ENCODE measurements at places on chromosomes 1 and 21. TPM values are rescaled to one million over a fixed set of nuclear protein-coding genes. Genes with fewer than 3 reads are reported as not detected.
A peak's percentile ranks its signal among the peaks of the same experiment; 100 is the strongest.

The SLC26A9 gene
- total RNA-seq = 0.49 TPM

DNA sequence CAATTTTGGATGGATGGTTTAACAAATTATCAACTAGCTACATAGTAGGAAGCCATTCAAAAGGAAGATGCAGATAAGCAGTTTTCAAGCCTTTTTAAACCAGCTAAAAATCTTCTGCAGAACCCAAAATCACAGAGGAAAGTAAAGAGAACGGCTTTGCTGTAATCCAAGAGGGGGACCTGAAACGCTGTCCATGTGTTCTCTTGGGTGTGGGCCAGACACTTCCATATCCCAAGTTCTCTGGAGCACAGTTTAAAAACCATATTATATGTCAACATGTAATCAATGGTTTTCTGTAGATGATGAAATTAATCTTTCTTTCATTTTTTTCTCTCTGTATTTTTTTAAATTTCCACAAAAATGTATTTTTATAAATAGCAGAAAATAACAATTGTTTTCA, 90.5 kb downstream of the SELENOF start:
- no peak for ATAC-seq

DNA sequence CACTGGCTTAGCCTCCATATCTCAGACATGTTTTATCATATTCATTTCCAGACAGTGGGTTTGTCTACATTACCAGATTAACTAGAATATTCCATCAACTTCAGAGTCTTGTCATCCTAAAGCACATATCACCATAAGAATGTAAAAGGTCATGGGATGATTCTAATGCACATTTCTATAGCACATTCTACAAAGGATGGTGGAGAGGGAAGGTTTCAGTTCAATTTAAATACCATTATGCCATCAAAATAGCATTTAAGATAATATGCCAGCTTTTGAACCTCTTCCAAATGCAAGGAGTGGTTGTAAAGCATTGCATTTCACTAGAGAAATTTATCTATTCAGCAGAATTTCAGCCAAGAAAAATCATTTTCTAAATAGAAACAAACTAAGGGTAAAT, 970.5 kb downstream of the TTLL7 start:
- no peak for ATAC-seq

DNA sequence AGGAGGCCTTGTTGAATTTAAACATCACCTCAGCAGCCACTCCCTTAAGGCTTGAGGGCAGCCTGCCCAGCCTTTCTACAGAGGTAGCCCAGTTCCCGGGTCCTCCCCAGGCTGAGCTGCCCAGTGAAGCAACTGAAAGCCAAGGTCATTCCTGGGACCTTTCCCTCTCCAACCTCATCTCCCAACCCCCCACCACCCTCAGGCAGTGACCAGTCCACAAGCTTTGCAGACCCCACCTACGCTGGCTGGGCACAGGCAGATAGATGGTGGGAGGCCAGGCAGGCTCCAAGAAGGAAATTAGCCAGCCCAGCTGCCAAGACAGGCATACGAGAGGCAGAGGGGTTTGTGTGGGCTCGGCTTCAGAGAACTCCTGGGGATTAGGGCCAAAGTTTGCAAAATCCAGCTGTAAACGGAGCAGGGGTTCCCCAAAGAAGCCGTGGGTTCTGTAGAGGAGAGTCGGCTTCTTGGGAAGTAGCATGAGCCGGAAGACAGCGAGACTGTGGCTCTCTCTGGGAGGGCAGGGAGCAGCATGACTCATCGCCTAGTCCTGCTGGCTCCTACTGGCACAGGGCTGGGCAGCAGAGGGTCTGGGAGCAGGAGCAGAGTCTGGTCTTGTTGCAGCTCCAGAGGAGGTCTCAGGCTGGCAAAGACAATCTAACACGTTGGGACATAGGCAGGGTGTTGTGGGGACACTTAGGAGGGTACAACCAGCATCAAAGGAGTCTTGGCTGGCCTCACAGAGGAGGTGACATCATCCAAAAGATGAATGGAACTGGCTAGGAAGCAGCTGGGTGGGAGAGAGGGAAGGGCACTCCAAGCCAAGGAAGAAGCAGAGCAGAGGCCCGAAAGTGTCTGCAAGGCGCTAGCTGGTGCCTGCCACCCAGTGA, 2.8 kb upstream of the ZC3H12A start:
- ATAC-seq = peak; percentile 76

The AMY1C gene
- not detected for total RNA-seq

DNA sequence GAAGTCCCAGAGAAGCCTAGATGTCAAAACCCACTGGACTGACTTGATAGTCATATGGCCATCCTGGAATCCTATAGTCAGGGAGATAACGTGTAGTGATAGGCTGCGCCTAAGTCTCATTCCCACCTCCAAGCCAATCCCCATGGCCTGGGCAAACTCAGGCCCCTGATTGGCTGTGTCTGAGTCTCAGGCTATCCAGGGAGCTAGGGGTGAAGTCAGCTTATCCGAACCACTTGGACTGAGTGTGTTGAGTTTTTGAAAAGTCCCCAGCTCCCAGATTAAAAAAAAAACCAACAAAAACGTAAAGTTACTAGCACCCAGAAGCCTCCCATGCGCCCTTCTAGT, 51.6 kb downstream of the PIK3CD start:
- ATAC-seq = no peak

- ATAC-seq = no peak
Observed at GRCh38 chr1:55696891-55697290, 481.7 kb upstream of the USP24 start.

DNA sequence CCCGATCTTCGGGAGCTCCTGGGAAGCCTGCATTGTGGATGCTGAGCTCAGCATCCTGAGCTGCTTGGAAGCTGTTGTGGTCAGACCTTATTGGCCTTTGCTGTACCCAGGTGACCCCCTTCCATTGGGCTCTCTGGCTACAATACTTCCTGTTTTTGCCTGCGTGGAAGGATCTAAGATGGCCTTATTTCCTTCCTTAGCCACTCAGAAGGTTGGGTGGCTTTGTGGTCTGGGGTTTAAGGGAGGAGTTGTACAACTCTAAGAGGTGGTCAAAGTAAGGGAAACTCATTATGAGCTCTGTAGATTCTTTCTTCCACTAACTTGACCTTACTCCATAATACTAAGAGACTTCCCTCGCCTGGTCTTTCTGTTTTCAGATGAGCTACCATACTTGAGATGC, 17.7 kb downstream of the PFKFB2 start:
- ATAC-seq = no peak

DNA sequence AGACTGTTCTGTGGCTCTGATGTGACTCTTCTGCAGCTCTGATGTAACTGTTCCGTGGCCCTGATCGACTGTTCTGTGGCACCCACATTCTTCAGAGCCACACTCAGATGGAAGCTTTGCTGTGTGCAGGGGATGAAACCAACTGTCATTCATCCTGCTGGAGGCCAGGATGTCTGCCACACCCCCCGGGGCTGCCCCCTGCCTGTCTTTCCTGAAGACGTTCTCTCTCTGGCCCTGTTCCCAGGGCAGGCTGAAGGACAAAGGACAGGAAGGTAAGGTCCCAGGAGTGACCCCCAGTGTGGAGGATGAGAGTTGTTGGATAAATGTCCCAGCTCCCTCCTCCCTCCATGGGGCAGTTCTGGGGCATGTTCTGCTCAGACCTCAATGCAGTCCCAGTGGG, 29.4 kb upstream of the UMODL1 start:
- no peak for ATAC-seq

The OR10Z1 gene
- total RNA-seq = 0.63 TPM

- ATAC-seq = no peak
Observed at GRCh38 chr21:33974513-33975468, 59.2 kb upstream of the ATP5PO start.

The PSRC1 gene
- total RNA-seq = 11.1 TPM

DNA sequence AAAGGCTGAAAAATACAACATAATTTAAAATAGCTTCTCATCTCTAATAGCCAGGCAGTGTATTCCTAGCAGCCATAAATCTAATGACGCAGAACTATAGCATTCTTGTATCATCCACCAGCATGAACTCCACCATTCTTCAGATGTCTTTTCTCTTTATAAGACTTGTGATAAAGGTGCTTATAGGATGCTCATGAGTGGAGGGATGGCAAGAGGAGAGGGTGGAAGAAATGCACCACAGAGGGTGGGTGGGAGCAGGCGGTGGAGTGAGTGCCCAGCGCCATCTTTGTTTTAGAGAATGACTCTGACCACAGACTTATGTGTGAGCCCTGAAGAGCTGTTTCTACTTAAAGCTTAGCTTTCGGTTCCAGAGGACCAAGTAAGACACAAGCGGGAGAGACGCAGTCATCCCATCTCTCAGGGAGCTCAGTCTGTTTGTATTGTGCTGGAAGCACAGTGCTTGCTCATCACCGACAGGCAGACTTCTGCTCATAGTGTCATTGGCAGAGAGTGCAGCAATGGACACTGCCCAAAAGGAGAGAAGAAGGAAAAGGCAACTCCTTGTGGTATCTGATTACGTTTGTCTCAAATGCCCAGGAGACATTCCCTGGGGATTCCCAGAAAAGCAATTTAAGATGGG, 65.6 kb downstream of the KCNJ15 start:
- ATAC-seq = no peak

GRCh38 chr1:58592522-58593134, 15.6 kb upstream of the TACSTD2 start:
- ATAC-seq = no peak

GRCh38 chr1:116918714-116919357, 9.1 kb downstream of the PTGFRN start:
- no peak for ATAC-seq

The LCA5L gene
- total RNA-seq = 4.6 TPM

- ATAC-seq = no peak
Observed at GRCh38 chr1:29756498-29756897, 520.2 kb downstream of the PTPRU start.

DNA sequence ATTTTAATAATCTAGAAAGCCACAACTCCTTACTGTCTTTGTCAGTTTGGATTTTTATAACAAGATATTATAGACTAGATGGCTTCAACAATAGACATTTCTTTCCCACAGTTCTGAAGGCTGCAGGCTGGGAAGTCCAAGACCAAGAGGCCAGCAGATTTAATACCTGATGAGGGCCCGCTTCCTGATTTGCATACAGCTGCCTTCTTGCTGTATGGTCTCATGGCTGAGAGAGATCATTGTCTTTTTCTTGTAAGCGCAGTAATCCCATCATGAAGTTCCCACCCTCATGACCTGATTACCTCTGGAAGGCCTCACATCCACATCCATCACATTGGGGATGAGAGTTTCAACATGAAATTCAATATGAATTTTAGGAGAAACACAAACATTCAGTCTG, 9.8 kb downstream of the RPS6KC1 start:
- ATAC-seq = no peak

Data from motor neuron (in vitro differentiated cells).